ENCODE measurements at places on chromosomes 11 and 22.

- no peak for DNase-seq
These were observed 38.7 kb upstream of the SWAP70 start for GRCh38 chr11:9625162-9625561.

GRCh38 chr22:23008896-23009295 is 61.4 kb upstream of the GNAZ start:
- DNase-seq = no peak

GRCh38 chr22:20607157-20607907 is 99.9 kb downstream of the MED15 start:
- no peak for DNase-seq

- no peak for DNase-seq
These were observed 1.3 kb upstream of the KDM2A start for GRCh38 chr11:67117672-67118180.

- no peak for DNase-seq
These were observed 179.6 kb downstream of the CTTN start for GRCh38 chr11:70577948-70578347.

DNA sequence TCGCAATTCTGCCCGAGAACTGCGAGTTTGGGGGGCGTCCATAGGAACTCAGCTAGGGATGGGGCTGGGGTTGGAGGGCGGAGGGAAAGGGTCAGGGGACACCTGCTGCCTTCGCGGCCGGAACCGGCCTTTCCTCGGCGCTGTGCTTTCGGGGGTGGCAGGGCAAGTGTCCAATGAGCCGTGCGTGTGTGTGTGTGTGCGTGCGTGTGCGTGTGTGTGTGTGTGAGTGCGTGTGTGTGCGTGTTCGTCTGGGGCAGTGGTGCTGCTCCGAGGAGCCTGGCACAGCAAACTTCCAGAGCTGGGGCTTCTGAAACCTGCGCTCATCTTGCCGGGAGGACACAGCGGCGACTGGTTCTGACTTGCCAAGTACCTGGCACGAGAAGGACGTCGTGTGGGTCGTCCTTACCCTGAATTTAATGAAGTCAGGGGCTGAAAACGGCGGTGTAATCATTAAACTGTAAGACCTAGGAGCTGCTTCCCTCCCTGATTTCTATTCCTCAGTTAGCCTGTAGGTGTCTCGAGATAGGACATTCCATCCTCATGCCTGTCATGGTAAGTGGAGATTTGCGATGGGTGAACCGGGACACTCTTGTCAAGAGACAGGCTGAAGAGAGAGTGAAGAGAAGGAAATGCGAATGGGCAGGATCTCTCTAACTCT is 27.0 kb upstream of the AMOTL1 start:
- DNase-seq = peak; percentile 67

- DNase-seq = peak; percentile 7
These were observed 2.8 kb upstream of the ANO9 start for GRCh38 chr11:444396-445144.

GRCh38 chr22:20430720-20431510 is 6.7 kb downstream of the SCARF2 start:
- no peak for DNase-seq

- no peak for DNase-seq
These were observed 52.5 kb downstream of the GRAMD4 start for GRCh38 chr22:46672731-46673130.

DNA sequence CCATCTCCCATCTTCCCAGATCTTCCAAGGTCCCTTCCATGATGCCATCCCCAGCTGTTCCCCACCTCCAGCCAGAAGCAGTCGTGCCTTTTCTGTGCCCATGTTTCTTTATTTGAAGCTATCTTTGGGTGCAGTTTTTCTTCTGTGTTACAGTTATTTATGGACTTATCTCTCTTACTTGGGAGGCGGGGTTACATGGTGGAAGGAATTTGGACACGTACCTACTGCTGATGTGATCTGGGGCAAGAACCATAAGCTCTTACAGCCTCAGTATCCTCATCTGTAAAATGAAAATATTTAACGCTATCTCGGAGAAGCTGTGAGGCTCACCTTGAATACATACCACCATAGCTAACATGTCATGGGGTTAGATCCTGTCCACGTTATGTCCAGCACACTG is 98.9 kb downstream of the ZBTB16 start:
- no peak for DNase-seq
